ENCODE measurements at places on chromosomes 11 and 22. TPM values are rescaled to one million over a fixed set of nuclear protein-coding genes. Genes with fewer than 3 reads are reported as not detected.
A peak's percentile ranks its signal among the peaks of the same experiment; 100 is the strongest.

Gene FAM89B
- 18.3 TPM for total RNA-seq

Gene SHISA8
- not detected for total RNA-seq

Gene MB
- 6.3 TPM for total RNA-seq

Gene HBG2
- total RNA-seq: not detected

DNA sequence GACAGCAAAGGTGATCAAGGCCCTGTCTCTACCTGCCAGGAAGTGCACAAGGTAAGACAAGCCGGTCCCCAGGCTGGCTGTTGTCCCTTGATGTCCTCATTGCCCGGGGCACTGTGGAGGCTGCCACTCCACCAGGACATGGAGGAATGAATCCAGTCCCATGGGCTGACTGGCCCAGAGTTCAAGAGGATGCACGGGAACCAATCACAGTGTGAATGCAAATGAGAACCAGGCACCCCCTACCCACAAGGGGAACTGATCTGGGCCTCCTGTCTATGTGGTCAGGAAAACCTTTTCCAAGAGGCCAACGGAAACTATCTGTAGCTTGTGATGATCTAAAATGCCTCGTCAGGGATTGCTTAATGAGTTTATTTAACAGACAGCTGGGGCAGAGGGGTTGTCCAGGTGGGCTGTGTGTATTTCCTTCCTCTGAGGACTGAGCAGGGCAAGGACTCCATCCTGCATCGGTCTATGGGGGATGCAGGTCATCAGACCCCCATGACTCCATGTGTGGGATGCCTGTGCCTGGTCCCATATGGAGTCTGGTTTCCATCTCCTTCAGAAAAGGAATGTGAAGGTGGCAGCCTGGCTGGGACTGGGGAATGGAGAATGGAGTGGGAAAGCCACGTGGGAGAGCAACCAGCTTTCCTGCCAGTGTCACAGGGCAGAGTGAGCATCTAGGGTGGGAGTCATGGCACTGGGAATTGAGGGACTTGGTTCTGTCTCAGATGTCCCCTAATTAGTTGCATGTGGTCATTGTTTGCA is 60.5 kb downstream of the CD82 start:
- DNase-seq: peak; percentile 14

DNA sequence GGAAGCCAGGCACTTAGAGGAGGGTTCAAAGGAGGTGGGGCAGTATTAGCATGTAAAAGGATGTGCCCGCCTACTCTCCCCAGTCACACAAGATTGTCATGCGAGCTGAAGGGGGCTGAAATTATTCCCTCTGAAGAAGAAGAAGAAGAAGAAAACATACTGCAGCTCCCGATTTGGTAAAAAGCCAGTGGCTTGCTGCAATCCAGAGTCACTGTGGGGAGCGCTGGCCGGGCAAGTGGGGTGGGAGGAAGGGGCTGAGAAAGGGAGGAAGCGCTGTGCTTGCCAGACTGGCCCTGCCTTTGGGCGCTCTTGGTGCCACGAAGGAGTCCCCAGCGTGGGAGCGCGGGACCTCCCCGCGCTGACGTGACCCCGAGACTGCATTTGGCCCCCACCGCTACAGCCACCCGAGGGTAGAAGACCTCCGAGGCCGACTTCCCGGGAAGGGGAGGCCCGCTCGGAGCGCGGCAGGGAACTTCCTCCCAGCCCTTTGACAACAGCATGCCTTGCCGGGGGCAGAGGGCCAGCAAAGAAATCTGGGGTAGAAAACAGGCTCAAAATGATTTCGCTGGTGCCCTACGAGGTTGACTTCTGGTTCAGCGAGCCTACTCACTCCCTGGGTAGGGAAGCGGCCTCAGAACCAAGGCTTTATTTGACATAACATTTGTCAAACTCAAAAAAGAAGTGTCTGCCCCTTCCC is 906.3 kb downstream of the DLG2 start:
- peak; percentile 40 for DNase-seq

- no peak for DNase-seq
Observed at GRCh38 chr11:27237643-27238042, 125.4 kb downstream of the CCDC34 start.

- DNase-seq: no peak
Observed at GRCh38 chr11:134266440-134266839, 9.7 kb upstream of the GLB1L3 start.

DNA sequence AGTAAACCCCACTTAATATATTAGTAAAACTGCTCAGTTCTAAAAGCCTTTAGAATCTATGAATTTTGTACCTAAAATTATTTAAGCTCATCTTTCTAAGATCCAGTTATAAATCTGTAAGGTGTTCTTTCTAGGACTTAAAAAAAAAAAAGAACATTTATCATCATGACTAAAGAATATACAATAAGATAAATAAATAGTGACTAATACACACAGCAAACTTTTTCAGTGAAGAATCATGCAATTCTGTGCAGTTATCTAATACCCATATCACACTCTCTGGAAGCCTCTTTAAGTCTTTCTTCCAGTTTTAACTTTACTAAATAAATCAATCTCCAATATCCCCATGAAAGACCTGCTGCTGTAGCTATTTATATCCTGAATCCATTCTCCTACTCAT is 59.8 kb downstream of the CEP57 start:
- DNase-seq: no peak

GRCh38 chr11:46930089-46930488 is 6.5 kb upstream of the CSTPP1 start:
- no peak for DNase-seq

DNA sequence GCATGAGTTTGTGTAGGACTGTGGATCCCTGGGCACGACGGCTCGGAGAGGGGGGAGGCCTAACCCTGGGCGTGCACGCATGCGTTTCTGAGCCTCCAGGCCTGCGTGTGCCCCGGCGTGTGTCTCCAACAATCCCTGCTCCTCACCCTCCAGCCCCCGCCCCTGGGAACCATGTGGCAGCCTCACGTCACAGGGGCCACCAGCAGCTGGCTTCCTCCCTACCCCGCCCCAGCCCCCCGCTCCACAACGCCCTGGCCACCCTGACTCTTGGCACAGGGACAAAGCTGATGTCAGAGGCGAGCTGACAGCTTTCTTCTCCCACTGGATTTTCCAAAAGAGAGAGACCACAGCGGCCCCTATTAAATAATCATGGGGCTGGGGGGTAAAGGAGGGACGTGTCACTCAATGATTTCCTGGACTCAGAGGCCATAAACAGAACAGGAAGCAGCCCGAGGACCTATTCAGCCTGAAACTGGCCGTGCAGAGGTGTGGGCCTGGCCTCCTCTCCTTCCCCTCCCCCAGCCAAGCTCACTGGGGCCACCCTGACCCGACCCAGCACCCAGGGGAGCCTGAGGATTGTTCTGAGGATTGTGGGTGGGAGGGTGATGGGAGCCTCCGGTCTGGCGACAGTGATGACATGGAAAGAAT is 6.8 kb upstream of the LIF start:
- peak; percentile 83 for DNase-seq

- DNase-seq: no peak
Observed at GRCh38 chr11:18253233-18253632, 4.8 kb upstream of the SAA2 start.

DNA sequence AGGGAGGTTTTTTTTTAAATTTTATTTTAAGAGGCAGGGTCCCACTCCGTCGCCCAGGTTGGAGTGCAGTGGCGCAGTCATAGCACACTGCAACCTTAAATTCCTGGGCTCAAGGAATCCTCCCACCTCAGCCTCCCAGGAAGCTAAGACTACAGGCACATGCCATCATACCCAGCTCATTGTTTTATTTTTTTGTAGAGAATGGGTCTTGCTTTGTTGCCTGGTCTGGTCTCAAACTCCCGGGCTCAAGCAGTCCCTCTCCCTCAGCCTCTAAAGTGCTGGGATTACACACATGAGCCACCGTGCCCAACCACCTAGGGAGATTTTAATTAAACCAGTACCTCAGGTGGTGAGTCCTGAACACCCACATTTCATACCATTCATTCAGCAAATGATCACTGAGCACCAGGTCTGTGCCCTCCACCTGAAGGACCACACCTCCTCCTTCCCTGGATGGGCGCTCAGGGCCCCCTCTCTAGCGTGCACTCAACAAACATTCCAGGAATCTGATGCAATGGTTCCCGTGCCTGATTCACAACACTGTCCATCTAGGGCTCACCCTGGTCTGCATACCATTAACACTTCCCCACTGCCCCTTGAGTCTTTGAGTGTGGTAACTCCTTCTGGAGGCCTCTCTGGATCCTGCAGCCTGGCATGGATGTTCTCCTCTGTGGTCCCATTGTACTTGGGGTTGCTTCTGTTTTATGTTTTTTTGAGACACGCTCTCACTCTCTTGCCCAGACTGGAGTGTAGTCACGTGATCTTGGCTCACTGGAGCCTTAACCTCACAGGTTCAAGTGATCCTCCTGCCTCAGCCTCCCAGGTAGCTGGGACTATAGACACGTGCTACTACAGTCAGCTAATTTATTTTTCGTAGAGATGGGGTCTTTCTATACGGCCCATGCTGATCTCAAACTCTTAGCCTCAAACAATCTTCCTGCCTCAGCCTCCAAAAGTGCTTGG is 9.6 kb upstream of the MYH9 start:
- DNase-seq: no peak
